ENCODE measurements at places on chromosomes 16 and 17.

DNA sequence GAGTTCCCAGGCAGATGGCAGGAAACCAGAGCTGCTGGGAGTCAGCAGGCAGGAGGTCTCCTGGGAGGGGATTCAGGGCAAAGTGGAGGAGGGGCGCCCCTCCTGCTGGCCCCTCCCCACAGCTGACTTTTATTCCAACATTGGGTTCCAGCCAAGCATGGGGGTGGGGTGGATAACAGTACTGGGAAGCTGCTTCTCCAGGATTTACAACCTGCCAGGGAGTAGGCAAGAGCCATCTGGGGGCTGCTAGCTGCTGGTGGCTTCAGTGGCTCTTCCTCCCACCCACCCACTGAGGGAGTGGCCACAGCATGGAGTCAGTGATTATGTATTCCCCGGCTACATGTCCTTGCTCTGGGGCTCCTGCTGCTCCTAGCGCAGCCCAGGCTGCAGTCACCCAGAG lies 36.8 kb downstream of the TMEM132E start:
- DNase-seq = no peak

- no peak for DNase-seq
Measured at GRCh38 chr17:74654742-74655141, 31.2 kb upstream of the CD300E start.

- no peak for DNase-seq
Measured at GRCh38 chr16:79212114-79212791, 388.3 kb downstream of the MAF start.

GRCh38 chr17:35988164-35988563 lies 1.6 kb upstream of the CCL14 start:
- no peak for DNase-seq

GRCh38 chr16:54712866-54713265 lies 217.8 kb upstream of the IRX5 start:
- DNase-seq = no peak

- peak; percentile 56 for DNase-seq
Measured at GRCh38 chr16:88790312-88791211, 5.5 kb upstream of the PIEZO1 start.

DNA sequence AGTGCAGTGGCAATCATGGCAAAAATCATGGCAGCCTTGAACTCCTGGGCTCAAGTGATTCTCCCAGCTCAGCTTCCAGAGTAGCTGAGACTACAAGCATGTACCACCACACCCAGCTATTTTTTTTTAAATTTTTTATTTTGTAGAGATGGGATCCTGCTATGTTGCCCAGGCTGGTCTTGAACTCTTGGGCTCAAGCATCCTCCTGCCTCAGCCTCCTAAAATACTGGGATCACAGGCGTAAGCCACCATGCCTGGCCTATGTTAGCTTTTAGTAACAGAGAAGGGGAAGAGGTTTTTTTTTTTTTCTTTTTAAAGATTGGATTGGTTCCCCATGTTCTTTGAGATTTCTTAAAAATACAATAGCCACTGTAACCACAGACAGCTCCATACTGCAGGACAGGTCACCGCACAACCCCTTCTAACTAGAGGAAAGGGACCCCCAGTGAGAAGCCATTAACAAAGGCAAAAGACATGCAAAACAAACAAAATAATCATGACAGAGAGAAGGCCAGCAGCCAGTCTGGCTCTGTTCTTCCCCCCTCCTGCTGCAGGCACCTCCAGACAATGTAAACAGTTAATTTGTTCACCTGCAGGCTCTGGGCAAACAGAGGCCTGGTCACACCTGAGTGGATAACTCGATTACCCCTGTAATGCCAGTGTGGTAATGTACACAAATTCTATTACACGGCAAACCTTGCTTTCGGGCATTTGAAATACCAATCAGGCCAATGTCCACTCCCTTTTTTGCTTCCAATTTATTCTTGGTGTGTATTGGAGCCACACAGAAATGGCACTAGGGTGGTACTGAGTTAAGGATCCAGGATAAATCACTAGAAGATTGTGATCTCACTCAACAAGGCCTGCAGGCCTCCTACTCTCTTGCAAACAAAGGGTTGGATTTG lies 52.9 kb downstream of the SNX11 start:
- DNase-seq = no peak

DNA sequence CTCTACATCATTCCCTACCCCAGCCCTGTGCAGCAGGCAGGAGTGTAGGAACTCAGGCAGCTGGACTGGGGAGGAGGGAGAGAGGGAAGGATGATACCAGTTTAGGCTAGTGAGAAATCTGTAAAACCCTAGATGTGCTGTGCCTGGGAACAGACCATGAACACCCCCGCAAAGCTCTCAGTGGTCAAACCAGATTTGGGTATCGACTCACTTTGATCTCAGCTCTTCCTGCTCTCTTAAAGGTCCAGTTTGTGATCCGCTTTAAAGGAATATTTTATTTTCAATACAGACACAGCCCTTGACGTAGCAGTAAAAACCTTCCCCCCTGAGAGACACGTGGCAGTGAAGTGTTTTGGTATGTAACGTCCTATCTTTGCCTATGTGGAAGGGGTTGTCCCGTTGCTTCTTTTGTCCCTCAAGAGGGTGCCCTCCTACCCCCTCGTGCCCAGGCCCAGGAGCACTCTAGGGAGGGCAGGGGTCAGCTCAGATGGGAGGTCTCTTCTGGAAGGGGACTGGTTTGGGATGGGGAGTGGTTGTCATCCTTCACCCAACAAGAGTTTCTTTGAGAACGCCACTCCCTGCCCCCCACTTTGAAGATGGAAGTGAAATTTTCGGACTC lies 19.3 kb upstream of the TBX2 start:
- DNase-seq = no peak

DNA sequence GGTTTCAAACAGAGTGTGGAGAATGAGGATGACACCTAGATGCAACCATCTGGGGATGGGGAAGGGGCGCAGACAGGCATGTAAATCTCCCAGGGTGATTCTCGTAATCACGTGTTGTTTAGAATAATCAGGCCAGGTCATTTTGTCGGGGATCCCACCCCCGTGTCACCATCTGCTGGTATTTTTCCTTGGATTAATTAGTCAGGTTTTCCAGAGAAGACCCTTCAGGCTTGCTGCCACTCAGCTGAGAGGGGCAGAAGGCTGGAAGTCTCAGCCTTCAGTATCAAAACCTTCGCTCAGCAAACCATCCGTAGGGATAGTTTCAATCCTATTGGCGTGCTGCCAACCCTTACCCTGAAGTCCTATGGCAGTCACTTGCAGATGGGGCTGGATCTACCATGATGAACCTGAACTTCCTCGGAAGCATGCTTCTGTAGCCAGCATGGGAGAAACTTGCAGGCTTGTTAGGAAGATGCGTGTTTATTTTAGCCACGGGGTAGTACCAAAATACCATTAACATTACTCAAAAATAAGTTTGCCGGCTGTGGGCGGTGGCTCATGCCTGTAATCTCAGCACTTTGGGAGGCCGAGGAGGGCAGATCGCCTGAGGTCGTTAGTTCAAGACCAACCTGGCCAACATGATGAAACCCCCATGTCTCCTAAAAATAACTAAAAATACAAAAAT lies 7.5 kb upstream of the ADCY9 start:
- DNase-seq = no peak

DNA sequence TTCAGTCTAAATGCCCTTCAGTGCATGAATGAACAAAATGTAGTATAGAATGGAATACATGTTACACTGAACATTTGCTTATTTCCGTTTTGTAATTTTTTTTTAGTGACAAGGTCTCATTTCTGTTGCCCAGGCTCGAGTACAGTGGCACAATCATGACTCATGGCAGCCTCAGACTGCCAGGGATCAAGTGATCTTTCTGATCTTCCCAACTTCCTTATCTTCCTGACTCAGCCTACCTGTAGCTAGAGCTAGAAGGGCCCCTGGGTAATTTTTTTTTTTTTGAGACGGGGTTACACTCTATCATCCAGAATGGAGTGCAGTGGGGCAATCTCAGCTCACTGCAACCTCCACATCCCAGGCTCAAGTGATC lies 7.3 kb upstream of the SLX4 start:
- no peak for DNase-seq

DNA sequence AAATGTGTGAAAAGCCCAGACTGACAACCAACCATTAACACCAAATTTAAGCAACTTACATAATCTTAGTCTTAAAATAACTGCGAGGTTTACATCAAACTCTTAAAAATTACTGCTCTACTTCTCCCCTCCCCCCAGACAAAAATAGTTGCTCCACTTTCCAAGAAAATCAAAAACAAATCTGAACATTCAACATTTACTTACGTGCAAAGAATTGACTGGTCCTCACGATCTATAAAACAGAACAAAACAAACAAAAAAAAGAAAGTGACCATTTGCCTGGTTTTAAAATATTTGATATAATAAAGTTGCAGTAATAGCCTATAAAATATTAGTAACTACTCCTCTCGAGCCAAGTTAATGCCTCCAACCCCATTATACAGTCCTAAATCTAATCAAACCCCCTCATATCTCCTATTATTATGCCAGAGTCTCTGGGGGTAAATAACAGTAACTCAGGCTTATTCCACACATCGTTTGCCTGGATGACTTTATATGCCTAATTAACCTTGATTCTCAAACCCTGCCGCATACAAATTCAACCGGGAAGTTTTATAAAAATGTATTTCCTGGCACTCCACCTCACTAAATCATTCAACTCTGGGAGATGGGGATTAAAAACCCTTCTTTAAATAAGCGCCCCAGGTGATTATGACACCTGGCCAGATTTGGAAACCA lies 41.5 kb downstream of the MYH10 start:
- no peak for DNase-seq

GRCh38 chr16:29204806-29205135 lies 201.7 kb downstream of the NPIPB11 start:
- no peak for DNase-seq

GRCh38 chr16:28876973-28877654 lies 1.2 kb upstream of the ATP2A1 start:
- DNase-seq = no peak

DNA sequence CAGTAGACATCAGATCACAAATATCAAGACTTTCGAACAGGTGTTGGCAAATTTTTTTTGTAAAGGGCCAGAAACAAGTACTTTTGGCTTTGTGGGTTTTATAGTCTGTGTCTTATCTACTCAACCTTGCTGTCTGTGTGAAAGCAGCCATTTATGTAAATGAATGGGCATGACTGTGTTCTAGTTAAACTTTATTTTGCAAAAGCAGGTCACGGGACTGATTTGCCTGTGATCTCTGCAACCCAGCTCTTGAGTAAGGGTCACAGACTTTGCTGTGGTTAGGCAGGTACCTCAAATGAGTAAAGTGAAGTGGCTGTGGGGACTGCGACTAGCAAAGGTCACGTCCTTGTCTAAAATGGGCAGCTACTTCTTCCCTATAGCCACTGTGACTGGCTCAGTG lies 136.5 kb downstream of the FTO start:
- DNase-seq = no peak

- DNase-seq = peak; percentile 70
Measured at GRCh38 chr16:69329369-69330285, 761 bp downstream of the PDF start.

- no peak for DNase-seq
Measured at GRCh38 chr17:35377068-35377467, 3.6 kb upstream of the SLFN11 start.

DNA sequence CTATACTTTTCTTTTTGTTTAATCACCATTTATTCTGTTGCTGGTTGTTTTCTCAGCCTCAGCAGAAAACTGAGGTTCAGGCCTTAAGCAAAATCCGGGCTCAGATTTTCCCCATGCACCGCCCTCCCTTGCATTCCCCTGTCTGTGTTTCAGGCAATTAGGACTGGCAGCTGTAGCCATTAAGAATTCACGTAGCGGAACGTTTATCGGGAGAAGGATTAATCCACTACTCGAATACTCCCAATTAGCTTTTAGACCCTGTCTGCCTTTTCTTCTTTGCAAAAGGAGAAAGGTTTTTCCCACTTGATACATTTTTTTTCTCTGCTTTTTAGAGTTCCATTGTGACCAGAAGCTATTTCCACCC lies 173.1 kb downstream of the RPTOR start:
- no peak for DNase-seq

GRCh38 chr16:67931712-67932461 lies at the start of gene CTRL:
Gene CTRL, minus strand, starts transcription at chr16:67931862. Its CDS starts 10 bp downstream, at chr16:67931852.
- no peak for DNase-seq

- DNase-seq = no peak
Measured at GRCh38 chr17:12296209-12296625, 275.5 kb downstream of the MAP2K4 start.

DNA sequence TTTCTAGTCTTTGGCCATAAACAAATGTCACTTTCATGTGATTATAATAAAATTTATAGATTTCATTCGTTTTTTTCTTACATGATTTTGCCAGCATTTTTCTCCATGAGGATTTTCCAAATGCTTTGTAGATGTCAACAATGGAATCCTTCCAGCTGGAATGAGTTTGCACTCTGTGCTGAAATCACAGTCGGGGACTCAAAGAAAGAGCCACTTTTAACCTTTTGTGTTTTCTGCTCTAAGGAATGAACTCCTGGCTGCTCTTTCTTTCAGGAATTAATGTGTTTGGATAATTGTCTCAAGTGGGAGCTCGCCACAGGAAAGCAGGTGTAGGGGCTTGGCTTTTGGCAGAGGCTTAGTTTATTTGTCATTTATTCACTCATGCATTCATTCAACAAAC lies 372.3 kb upstream of the SALL1 start:
- DNase-seq = no peak

DNA sequence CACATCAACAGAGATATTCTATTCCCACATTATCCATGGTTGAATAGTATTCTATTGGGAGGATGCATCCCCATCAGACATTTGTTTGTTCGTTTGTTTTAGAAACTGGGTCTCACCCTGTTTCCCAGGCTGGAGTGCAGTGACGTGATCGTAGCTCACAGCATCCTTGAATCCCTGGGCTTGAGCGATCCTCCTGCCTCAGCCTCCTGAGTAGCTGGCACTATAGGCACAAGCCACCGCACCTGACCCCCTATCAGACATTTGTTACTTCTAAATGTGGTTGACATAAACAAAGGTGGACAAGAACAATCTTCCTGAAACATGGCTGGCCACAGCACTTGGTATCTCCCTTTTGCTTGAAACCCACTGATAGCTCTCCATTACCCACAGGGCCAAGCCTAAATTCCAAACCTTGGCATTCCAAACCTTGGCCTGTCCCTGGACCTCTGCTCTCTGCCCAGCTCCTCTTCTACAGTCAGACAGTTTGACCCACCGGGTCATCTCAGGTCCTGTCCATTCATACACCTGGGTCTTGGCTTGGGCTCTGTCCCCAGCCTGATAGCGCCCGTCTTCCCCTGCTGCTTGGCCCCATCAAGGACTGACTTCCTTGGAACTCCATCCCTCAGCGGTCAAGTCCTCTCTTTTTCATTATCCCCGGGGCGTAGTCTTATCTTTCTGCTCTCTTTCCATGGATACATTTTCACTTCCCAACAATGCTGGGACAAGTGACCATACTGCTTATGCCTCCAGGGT lies 1.5 kb upstream of the PRR29 start:
- DNase-seq = no peak

GRCh38 chr17:50097926-50098325 lies 2.8 kb downstream of the PDK2 start:
- no peak for DNase-seq

Measured in T-helper 2 cell (primary cell).